ENCODE measurements at places on chromosomes 5 and 9. TPM values are rescaled to one million over a fixed set of nuclear protein-coding genes. Genes with fewer than 3 reads are reported as not detected.

The CYFIP2 gene
- 29.3 TPM for total RNA-seq

- H3K4me3 ChIP-seq = no peak overlapping the region
- H3K27me3 ChIP-seq = peaks cover 79% of the 10 kb centered on the region
- no peak overlapping the region for H3K27ac ChIP-seq
- H3K36me3 ChIP-seq = no peaks in the 10 kb centered on the region
Measured at GRCh38 chr5:153584960-153585359, 94.5 kb downstream of the GRIA1 start.

GRCh38 chr9:95355500-95355899 is 38.0 kb upstream of the FANCC start:
- no peaks in the 10 kb centered on the region for H3K4me1 ChIP-seq
- no peak overlapping the region for H3K4me3 ChIP-seq
- H3K27me3 ChIP-seq = peaks cover 10% of the 10 kb centered on the region
- no peak for DNase-seq

- no peak overlapping the region for H3K4me3 ChIP-seq
- no peaks in the 10 kb centered on the region for H3K27me3 ChIP-seq
- DNase-seq = no peak
- H3K27ac ChIP-seq = no peak overlapping the region
- H3K36me3 ChIP-seq = peaks cover 73% of the 10 kb centered on the region
- H3K4me1 ChIP-seq = no peaks in the 10 kb centered on the region
Measured at GRCh38 chr5:14373685-14374084, 207.9 kb upstream of the OTULINL start.
